ENCODE measurements at places on chromosomes 4 and X.

DNA sequence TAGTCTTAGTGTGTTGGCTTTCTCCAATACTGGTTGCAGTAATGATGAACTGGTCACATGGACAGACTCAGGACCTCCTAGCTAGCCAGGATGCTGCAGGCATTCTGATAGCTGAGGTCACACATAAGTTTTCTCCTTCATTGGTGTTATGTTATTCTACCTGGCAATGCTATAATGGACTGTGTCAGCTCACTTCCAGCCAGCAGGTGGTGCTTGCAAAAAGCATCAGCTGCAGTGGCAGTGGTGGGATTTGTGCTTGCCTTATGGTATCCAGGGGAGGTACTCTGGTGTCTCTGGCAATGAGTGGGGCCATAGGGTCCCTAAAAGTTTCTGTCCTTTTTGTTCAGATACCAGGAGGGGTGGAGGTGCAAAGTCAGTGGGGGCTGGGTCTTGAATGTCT is 33.6 kb downstream of the ZNF330 start:
- DNase-seq: no peak

DNA sequence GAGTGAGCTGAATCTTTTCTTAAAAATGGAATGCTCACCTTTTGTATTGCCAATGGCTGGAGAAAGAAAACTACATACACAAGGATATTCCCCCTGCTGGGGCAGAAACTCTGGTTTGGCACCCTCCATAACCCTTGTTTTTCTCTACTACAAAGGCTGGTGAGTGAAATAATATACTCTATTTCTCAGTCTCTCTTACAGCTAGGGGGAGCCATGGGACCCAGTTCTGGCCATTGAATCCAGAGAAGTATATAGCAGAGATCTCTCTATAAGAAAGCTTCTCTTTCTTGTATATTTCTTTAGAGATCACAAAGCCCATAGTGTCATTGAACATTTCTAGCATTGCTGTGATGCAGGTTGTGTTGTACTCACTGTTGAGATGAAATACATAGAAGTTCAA is 49.8 kb downstream of the SMPX start:
- no peak for DNase-seq

DNA sequence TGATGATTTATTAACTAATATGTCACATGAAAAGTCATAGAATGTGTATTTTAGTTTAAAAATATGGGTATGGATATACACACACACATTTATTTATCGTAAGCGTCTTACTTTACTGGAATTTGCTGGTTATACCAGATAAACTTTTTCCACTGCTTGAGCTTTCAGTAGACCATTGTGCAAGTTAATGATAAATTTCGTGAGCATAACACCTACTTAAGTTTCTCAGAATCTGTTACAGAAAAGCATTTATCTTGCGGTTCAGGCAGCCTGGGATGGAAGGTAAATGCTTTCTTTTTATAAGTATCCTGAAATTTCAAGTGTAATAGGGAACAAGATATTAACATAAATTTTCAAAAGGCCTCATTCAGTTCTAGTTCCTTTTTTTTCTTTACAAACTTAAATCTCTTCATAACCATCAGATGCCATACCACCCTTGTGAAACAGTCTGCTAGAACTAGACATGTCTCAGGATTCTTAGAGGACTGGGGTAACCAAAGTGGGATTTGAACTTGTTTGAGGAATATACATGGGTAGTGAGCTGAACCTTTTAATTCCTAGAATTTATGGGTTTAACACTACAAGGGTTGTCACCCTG is 27.7 kb downstream of the ATP7A start:
- no peak for DNase-seq

DNA sequence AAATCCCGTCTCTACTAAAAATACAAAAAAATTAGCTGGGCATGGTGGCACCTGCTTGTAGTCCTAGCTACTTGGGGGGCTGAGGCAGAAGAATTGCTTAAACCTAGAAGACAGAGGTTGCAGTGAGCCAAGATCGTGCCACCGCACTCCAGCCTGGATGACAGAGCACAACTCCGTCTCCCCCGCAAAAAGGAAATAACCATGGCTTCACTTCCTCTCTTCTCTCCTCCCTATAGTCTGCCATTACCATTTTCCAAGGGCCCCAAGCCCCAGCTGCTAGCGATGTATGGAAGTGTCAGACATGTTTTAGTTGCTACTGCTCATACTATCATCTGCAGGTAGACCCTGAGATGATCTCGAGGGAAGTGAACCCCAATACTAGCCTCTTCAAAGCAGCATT is 177.3 kb upstream of the FAM9B start:
- no peak for DNase-seq

- no peak for DNase-seq
These were observed 225.0 kb downstream of the COX7B2 start for GRCh38 chr4:46684041-46684440.

- DNase-seq: no peak
These were observed 55.2 kb downstream of the AREG start for GRCh38 chr4:74499986-74500781.

DNA sequence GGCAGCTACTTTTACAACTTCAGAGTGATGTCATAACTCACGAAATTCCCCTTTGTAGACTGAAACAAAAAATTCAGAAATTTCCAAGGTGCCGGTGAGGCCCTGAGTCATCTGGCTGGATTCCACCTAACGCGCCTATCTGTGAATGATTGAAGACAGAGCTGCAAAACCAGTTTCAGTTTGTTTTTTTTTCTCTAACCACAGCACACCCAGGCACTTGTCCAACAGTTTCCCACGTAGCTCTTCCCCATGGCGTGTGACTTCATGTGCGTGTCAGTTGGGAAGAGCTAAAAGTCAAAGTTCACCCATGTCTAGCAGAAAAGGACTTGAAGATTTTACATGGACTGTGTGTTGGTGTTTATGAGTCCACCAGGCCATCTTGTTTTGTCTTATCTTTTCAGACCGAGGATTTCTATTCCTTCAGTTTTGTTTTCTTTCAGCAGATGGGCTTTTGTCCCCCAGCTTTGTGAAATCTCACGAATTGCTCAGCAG is 16.4 kb downstream of the TCEANC start:
- no peak for DNase-seq

DNA sequence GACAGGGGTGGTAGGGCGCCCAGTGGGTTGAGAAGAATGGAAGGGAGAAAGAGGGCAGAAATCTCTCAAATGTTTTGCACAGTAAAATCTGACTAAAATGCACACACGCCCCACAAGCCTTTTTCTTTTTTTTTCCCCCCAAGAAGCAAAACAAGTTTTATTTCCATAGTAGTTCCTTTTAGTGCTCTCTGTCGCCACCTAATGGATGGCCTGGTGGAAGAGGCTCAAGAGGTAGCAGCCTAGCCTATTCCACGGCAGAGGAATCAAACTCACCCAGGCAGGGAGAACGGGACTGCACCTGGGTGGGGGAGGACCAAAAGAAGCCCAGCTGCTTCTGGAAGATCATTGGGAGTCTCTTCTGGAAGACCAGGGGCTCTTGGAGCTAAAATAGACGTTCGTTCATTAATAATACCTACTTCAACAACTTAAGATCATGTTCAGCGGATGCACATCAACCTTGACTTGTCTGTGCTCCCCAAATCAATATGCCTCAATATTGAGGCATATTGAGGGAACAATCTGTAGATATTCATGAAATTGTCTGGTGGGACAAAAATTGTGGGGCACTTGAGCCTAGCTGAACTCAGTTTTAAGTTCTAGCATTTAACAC is 31.6 kb upstream of the IRAK1 start:
- no peak for DNase-seq

- DNase-seq: no peak
These were observed 11.9 kb upstream of the MAGEB16 start for GRCh38 chrX:35786271-35786670.

DNA sequence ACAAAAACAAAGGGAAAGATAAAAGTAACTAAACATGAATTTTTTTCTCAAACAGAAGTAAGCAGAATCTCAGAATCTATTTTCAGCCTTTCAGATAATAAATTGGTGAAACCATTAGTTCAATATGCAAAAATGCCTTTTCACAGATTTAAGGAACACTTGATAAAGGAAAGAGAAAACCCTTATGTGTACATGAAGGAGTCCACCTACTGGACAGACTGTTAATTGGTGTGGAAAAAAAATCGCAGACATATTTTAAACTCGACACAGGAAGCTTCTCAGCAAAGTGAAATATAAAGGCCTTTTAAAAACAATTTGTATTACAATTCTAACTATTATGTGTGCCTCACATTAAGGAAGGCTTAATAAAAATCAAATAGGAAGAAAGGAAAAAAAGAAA is 22.3 kb downstream of the COX7B2 start:
- DNase-seq: no peak

- no peak for DNase-seq
These were observed 33.9 kb downstream of the LRP2BP start for GRCh38 chr4:185361872-185362271.

- no peak for DNase-seq
These were observed at the start of gene GPRASP3 for GRCh38 chrX:102720237-102721168. TSS of gene GPRASP3 (plus strand) at chrX:102720743. CDS start at chrX:102748996, 28,253 bp downstream.

GRCh38 chr4:41256740-41257256 is at the start of gene UCHL1:
TSS of gene UCHL1 (plus strand) at chr4:41256928. CDS start at chr4:41256977, 49 bp downstream.
- no peak for DNase-seq

- DNase-seq: no peak
These were observed 25.3 kb downstream of the ADD1 start for GRCh38 chr4:2868877-2869487.

GRCh38 chr4:24753519-24753918 is 41.9 kb upstream of the SOD3 start:
- DNase-seq: no peak

All from KG1 (cell line).